Parietal lobe (tissue), 2 donors: ENCODE measurements at places on chromosomes 13 and 19. TPM values are rescaled to one million over a fixed set of nuclear protein-coding genes. Genes with fewer than 3 reads are reported as not detected.

Gene ZNF121
- total RNA-seq, result 80.4 TPM

Gene PPFIA3
- total RNA-seq, result 37.6 TPM

Gene FCAR
- not detected for total RNA-seq

Gene FOSB
- 1.3 TPM for total RNA-seq

Gene LAMP1
- 47.0 TPM for total RNA-seq

Gene RUBCNL
- 3.4 TPM for total RNA-seq

Gene TMEM259
- total RNA-seq, result 59.8 TPM

Gene PLA2G4C
- total RNA-seq, result 9.1 TPM

Gene ZNF560
- total RNA-seq, result 0.63 TPM

Gene ATP12A
- total RNA-seq, result not detected

Gene ZNF726
- 17.2 TPM for total RNA-seq

Gene WASF3
- total RNA-seq, result 21.3 TPM

Gene ELL
- 8.1 TPM for total RNA-seq

Gene MCEMP1
- total RNA-seq, result not detected
